Progenitor cell of endocrine pancreas (in vitro differentiated cells): ENCODE measurements at places on chromosomes 6 and 20. TPM values are rescaled to one million over a fixed set of nuclear protein-coding genes. Genes with fewer than 3 reads are reported as not detected.
A peak's percentile ranks its signal among the peaks of the same experiment; 100 is the strongest.

- DNase-seq: no peak
Measured at GRCh38 chr6:53321701-53322100, 27.0 kb downstream of the ELOVL5 start.

GRCh38 chr20:40050596-40050995 is 638.4 kb downstream of the MAFB start:
- no peak for DNase-seq

- DNase-seq: no peak
Measured at GRCh38 chr20:59141818-59142581, 21.6 kb upstream of the ZNF831 start.

- DNase-seq: no peak
Measured at GRCh38 chr6:28656715-28657114, 131.0 kb downstream of the GPX5 start.

- no peak for DNase-seq
Measured at GRCh38 chr6:129029778-129030177, 146.8 kb downstream of the LAMA2 start.

- no peak for DNase-seq
Measured at GRCh38 chr6:20879121-20879520, 344.9 kb downstream of the CDKAL1 start.

DNA sequence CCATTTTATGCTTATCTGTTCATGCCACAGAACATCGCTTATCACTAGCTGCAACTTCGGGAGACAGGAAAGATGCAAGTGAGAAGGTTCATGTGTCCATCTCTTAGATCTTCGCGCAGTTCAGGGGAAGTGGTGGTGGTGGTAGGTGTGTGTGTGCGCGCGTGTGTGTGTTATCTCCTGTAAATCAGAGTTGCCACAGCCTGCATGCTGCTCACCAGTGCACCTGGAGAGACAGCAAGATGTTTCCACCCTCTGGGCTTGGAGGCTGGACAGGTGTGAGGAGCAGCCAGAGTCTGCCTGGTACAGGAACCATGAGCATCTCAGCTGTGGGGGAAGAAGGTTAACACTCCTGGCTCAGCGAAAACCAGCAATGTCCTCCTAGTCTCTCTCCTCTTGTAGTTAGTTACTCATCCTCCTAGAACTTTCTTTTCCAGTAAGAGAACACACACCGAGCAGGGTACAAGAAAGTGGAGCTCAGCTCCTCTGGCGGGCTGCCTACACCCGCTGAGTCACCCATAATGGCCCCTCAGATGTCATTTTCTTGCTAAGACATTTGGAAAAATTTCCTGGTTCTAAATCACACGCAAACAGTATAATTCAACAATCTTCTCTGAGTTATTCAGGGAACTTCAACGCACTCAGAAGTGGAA is 5.1 kb upstream of the TUBB1 start:
- no peak for DNase-seq

GRCh38 chr6:156934069-156934460 is 156.9 kb downstream of the ARID1B start:
- no peak for DNase-seq

- DNase-seq: no peak
Measured at GRCh38 chr6:61711849-61712248, 574.2 kb downstream of the KHDRBS2 start.

GRCh38 chr6:144547409-144547808 is 262.3 kb downstream of the UTRN start:
- DNase-seq: no peak

DNA sequence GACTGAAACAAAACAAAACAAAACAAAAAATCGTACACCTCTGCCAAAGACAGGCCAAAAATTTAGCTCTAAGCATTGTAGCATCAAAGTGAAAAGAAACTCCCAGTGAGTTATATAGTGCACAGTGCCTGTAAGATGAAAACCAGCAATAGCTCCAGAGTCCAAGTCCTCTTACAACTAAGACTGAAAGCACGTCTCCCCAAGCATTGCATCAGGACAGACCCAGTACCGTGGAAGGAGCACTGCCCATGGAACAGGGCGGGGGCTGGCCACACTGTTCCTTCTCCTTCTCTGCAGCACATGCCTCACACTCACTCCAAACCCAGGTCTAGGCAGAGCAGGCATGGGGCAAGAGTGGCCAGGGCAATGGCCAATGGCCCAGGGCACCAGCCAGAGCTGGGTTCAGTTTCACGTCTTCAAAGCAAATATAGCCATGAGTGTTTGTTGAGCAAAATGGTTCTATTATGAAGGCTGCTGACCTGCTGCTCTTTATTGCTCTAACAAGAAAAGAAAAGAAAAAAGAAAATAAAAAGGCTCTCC is 72.2 kb upstream of the PBOV1 start:
- DNase-seq: no peak

DNA sequence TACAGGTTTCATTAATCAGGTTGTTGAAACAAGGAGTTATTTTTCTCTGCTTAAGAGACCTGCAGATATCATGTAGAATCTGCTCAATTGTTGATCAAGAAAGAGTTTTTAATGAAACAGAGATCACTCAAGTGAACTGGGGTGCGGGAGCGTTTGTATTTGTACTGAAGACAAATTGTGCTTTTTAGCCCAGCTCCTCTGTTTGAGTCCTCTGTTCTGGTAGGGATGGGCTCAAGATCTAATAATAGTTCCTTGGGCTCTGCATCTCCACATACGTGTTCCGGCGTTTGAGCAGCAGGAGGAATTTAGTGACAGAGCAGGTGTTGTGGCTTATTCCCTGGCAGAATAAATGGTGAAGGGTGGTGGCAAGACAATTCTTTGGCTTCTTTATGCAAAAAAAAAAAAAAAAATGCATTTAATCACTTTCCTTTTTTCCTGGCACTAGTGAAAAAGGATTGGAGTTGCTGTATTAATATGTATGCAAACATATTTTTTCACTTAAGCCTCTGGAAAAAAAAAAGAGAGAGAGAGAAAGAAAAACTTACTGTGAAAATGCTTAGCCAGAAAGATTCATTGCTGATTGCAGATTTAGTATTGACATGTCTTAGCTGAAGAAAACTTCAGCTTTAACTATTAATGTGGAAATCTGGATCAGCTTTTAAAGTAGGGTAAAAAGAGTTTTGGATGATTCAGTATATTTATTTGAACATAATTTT is 4.0 kb downstream of the CITED2 start:
- no peak for DNase-seq

GRCh38 chr20:58518896-58519593 is 3.8 kb upstream of the APCDD1L start:
- no peak for DNase-seq

DNA sequence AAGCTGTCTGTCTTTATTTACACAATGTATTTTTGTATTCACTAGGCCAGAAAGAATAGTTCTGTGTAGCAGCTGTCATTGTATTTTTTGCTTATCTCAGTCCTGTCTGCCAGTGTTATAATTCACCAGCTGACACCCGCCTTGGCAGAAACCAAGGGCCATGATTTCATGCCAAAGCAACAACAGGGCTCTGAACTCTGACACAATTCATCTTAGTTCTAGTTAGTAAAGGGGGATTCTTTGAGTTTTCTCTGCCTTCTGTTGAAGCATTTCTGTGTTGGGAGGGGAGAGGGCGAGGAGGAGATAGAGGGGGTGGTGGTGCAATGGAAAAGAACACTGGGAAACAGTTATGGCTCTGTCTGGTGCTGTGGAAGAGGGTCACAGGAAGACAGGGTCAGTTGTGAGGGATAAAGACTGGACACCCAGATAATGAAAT is 684.6 kb upstream of the MARCKS start:
- no peak for DNase-seq

- no peak for DNase-seq
Measured at GRCh38 chr6:107144666-107145065, 29.4 kb upstream of the BEND3 start.

The ZBTB46 gene
- 31.2 and 32.2 TPM in 2 replicates for total RNA-seq

DNA sequence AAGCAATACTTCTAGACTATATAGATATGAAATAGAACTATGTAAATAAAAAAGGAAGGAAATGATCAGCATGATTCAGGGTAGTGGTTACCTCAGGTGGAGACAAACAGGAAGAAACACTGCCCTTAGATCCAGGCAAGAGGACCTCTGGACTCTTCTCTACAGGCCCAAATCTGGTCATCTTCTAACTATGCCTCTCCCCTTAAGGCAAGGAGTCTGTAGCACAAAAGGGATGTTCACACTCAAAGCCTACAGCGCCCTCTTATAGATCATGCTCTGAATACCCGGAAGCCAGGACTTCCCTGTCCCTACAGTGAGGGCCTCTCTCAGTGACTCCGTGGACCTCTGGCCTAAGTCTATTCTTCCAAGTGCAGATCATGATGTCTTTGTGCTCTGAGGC is 30.4 kb upstream of the HIVEP2 start:
- DNase-seq: no peak

The IPCEF1 gene
- 0.77 and 1.4 TPM in 2 replicates for total RNA-seq

GRCh38 chr20:63473555-63474449 is 1.3 kb upstream of the KCNQ2 start:
- DNase-seq: no peak

DNA sequence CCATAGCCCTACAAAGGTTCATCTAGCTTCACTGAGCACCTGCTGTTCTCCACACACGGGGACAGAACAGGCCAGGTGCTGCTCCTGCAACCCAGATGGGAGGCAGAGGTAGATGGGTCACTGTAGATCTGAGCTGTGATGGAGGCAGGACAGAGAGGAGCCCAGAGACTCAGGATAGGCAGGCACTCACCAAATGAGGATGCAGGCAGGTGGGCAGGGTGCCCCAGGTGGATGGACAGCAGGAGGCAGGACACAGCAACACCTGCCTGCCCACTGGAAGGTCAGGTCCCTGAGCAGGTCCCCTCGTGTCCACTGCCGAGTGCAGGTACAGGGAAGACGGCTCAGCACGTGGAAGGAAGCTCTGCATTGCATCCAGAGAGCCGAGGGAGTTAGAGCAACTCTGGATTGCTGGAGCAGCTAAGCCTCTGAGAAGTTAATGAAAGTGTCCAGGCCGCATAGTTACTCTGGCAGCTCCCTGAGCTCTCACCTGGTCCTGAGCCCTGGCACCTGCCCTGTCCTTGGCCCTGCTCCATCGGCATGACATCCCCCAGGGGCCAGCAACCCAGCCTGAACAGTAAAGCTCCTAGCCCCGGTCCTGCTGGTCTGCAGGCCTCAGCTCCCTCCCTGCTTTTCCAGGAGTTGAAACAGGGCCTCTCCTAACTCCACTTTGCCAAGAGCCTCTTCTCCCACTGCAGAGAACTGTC is 4.9 kb upstream of the YTHDF1 start:
- no peak for DNase-seq

The SMPDL3A gene
- total RNA-seq: 8.6 and 11.0 TPM in 2 replicates

- no peak for DNase-seq
Measured at GRCh38 chr6:138999949-139000725, 12.1 kb upstream of the REPS1 start.

DNA sequence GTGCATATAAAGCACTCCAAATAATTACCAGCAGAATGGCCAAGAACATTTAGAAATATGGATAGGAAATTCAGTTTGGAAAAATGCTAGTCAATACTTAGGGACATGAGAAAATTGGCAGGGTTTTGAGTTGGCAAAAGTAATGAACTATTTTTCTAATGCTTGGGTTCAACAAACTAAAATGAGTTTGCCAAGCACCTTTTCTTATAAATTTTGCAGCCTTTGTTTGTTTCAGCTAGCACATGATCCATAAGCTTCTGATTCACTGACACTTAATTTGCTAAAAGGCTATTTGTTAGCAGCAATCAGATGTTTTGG is 324.8 kb downstream of the QKI start:
- no peak for DNase-seq

DNA sequence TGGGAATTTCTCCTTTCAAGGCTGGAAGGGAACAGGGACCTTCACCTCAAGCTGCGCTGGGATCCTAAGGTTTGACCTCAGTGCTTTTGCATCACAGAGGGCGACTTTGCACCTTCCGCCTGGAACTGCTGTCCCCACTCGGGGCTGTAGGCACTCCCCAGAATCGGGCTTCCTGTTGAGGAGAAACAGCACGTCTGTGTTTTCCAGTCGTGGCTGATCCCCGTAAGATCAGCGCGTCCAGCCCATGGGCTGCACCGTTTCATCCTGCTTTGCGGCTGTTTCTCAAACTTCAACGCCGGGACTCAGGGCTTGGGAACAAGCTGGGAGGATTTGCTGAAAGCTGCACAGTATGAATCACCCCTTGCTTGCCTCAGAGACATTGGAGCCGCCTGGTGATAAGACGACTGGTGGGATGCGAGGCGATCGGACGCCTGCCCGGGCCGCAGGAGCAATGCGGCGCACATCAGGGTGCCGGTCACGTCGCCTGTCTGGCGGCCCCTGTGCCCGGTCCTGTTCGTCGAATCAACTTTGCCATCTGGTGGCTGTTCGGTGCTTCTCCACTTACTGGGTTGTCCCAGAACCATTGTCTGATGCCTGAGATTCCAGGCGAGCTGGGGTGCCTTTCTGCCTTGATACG is 53.6 kb upstream of the FRMD1 start:
- DNase-seq: peak; percentile 11

GRCh38 chr20:36628076-36628475 is 17.9 kb downstream of the SLA2 start:
- DNase-seq: no peak

GRCh38 chr6:148591656-148592055 is 155.2 kb upstream of the UST start:
- no peak for DNase-seq

DNA sequence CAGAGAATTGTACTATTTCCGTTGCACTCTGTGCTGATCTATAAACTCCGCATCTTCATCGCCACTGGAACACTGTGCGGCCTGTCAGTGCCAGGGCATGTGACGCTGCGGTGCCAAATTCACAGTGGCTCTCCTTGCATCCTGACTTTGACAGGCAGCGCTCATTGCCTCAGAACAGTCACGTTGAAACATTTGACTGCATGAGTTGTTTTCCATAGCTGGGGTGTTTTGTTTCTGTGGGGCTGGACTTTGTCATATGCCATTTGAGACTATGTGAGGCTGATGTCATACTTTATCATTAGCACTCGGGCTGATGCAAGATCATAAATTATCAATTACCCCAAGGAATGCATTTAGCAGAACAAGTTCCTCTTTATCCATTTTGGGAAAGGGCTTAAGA is 32.7 kb downstream of the CFAP61 start:
- no peak for DNase-seq

The SCRT2 gene
- total RNA-seq: not detected in 2 replicates

GRCh38 chr6:6002005-6002847 is 4.5 kb downstream of the NRN1 start:
- DNase-seq: no peak

The HCK gene
- not detected in 2 replicates for total RNA-seq

DNA sequence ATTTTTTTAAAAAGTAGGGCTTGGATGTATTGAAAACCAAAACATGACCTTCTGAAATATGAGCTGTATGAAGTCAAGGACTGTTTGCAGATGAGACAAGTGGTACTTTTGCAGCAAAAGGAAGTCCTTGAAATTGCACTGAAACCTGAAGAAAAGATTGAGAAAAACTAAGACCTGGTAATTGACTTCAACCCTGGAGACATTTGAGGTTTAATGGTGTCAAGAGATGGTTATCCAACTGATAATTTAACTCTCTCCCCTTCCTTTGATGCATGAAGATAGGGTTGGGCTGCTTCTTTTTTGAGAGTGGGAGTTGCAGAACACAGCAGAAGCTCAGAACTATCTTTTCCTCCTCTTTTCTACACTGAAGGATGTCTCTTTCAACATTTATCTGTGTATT is 180.9 kb upstream of the DTNBP1 start:
- no peak for DNase-seq

GRCh38 chr20:7503501-7503900 is 436.8 kb downstream of the HAO1 start:
- no peak for DNase-seq

GRCh38 chr20:57728762-57729161 is 18.9 kb upstream of the PMEPA1 start:
- DNase-seq: no peak

GRCh38 chr20:1754306-1754705 is 96.7 kb upstream of the SIRPG start:
- DNase-seq: no peak

The MARCKS gene
- 153 and 158 TPM in 2 replicates for total RNA-seq

The MROH8 gene
- total RNA-seq: 5.7 and 6.1 TPM in 2 replicates

The TNNC2 gene
- 0.67 TPM in 1 of 2 replicates, not detected in the other for total RNA-seq

The BMP5 gene
- 0.91 and 1.7 TPM in 2 replicates for total RNA-seq
